ENCODE measurements at places on chromosomes 3 and 15.

- no peak for DNase-seq
These were observed 67.4 kb upstream of the OSBPL11 start for GRCh38 chr3:125662675-125663074.

GRCh38 chr3:72078676-72079368 is 293.9 kb upstream of the PROK2 start:
- DNase-seq, result no peak

- no peak for DNase-seq
These were observed 15.6 kb downstream of the NR1D2 start for GRCh38 chr3:23960649-23961048.

- DNase-seq, result no peak
These were observed 141.0 kb downstream of the LPP start for GRCh38 chr3:188294823-188295487.

- DNase-seq, result no peak
These were observed 173.1 kb downstream of the MFSD1 start for GRCh38 chr3:158974904-158975303.

DNA sequence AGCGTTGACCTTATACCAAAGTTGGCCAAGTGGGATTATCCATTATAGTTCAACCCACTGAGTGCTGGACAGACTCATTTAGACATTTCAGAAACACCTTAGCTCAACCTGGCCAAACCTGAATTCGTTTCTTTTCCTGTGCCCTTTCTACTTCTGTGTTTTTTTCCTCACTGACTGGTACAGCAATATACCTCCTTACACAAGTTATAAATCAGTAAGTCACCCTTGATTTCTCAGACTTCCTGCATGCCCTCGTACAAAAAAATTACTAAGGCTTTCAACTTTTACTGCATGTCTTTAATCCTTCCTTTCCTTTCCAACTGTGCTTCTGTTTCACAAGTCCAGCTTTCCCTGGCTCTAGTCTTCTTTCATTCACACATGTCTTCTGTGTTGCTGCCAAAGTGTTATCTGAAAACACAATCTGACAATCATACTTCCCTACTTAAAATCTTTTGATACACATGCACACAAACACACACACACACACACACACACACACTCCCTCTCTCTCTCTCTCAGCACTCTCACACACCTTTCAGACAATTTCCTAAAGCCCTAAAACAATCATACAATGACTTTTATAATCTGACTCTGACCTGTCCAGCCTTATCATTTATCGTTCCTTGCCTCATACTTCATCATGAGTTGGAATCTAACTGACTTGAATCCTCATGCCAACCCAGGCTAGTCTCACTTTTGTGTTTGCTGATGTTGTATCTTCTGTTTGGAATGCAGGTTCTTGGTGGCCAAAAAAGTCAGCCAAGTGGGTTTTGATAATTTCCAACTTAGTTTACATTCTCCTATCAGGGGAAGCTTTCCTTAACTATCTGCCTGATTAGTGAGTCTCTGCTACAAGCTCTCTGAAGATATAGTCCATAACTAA is 436.4 kb downstream of the NAALADL2 start:
- DNase-seq, result no peak

DNA sequence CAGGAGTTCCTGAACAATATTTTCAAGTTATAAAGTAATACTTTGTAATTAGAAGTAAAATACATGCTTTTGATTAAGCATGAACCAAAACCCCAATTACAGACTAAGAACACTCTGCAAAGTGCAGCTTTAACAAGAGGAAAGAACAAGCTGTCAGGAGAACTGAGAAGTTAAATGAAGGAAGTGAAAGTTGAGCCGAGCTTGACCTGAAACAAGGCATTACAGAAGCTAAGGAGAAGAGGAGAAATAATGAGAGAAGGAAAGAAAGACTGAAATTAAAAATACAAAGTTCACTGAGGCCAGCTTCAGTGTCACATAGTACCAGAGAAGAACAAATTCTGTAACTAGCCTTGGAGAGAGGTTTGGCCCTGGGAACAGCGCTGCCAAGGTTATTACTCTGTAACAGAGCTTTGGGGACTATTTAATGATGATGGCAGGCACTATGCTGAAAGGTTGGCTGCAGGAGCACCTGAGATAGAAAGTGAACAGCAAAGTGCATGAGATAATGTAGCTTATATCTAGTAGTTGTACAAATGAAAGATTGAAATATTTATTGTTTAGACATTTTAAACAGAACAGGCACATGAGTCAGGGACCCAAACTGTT is 241.9 kb upstream of the PEX5L start:
- no peak for DNase-seq

- DNase-seq, result no peak
These were observed 48.9 kb upstream of the POLG start for GRCh38 chr15:89383365-89384175.

GRCh38 chr3:197368330-197368729 is 69.9 kb upstream of the DLG1 start:
- DNase-seq, result no peak

- DNase-seq, result no peak
These were observed 37.6 kb downstream of the FAM3D start for GRCh38 chr3:58628823-58629562.

- no peak for DNase-seq
These were observed 810.3 kb downstream of the VGLL3 start for GRCh38 chr3:86180696-86181095.

DNA sequence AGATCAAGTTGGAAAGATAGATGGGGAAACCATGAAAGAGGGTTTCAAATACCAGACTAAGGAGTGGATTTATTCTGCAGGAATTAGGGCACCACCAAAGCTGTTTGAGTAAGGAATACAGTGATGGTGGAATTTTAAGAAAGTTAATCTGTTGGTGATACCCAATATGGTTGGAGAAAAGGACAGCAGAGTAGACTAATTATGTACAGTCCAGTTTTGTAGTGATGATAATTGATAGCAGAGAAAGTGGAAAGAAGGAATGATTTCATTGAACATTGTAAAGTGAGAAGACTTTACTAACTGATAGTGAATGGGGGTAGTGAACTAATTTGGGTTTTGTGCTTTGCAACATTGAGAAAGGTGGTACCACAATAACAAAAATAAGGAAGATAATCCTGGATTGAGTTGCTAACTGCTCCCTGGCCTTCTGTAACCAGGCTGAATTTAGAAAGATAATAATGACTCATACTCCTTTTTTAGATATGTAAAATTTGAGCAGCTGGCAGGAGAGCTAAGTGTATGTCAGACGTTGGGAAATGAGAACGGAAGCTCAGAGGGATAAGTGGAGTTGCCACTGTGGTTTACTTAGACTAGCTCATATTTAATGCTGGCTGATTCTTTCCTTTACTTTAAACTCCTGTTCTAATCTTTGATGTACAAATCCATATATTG is 16.9 kb downstream of the TCAIM start:
- DNase-seq, result no peak

DNA sequence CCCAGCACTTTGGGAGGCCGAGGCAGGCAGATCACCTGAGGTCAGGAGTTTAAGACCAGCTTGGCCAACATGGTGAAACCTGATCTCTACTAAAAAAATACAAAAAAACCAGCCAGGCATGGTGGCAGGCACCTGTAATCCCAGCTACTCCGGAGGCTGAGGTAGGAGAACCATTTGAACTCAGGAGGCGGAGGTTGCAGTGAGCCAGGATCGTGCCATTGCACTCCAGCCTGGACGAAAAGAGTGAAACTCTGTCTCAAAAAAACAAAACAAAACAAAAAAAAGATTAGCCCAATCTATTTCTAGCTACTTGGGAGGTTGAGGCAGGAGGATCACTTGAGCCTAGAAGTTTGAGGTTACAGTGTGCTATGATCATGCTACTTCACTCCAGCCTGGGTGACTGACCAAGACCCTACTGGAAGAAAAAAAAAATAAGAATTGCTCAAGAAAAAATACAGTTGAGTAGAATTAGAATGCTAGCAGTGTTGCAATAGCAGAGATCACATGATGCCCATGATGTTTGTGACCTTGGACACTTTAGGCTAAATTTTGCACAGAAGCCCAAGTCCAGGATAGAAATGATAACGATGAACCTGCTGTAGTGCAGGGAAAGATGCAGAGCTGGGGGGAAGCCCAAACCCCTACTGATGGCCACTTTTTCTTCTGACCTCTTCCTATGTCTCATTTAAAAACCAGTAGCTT is 162.2 kb downstream of the LPP start:
- DNase-seq, result no peak

DNA sequence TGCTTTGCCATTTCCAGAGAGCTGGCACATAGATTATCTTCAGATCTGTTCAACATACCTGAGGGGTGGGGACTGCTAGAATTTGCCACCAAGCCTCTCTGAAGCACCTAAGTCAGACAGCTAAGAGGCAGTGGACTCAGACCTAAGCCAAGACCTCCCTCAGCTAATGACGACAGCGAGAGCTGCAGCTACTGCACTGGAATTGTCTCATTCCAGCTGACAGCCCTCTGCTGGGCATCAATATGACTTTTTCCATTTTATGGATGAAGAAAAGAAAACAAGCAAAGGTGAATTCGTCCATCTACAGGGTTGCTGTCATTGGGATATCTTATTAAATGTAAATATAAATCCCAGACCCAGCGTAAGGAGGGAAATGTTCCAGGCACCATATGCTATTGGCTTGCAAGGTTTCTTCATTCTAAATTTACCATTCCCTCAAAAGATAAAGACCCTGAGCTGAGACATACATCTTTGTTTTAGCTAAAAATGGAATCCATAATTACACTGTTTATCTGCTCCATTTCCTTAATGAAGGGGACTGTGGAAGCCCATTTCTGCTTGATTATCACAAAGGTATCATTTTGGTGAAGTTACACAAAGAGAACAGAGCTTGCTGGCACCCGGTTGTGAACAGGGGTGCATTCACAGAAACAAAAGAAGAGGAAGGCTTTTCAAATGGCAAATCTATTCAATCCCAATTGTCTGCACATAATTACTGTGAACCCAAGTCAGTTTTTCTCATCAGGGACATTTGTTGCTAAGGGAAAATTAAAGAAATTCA is 85.5 kb upstream of the LRTM1 start:
- DNase-seq, result no peak

GRCh38 chr3:47579875-47580274 is 1.2 kb upstream of the CSPG5 start:
- no peak for DNase-seq

GRCh38 chr15:101148881-101149664 is 102.8 kb downstream of the CHSY1 start:
- DNase-seq, result no peak

- no peak for DNase-seq
These were observed 162.4 kb downstream of the GHSR start for GRCh38 chr3:172285844-172286243.

DNA sequence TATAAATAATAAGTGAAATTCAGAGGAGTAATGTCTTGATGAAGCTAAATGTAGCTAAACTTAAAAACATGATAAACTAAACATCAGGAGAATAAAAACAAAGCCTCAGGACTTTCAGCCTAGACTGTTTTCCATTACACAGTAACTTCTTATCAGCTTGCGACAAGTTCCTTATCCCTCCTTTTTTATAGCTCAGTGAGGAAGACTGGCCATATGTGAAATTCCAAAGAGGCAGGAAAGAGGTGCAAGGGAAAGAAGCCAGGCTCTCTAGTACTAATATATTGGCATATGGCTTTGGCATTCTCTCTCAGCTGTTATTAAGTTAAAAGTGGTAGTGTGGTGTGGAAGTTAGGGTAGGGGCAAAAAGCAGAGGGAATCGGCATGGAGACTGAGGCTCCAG is 4.4 kb downstream of the COX17 start:
- no peak for DNase-seq

GRCh38 chr3:160986069-160986468 is 119.1 kb downstream of the B3GALNT1 start:
- no peak for DNase-seq

GRCh38 chr15:44194323-44195150 is 534 bp downstream of the FRMD5 start:
- DNase-seq, result peak; percentile 61

DNA sequence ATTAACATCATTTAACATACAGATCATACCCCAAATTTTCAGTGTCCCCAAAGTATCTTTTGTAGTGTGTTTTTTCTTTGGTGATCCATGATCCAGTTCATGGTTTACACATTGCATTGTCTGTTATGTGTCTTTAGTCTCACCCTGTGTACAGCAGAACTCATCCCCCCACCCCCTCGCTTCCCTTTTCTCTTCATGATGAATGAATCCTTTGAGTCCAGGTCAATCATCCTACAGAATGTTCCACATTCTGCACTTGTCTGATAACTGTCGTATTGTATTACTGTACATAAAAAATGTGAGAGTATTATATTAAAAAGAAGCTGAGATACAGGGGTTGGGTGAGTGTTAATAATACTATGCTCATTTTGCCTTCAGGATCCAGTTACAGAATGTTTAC is 14.6 kb upstream of the NIT2 start:
- no peak for DNase-seq

DNA sequence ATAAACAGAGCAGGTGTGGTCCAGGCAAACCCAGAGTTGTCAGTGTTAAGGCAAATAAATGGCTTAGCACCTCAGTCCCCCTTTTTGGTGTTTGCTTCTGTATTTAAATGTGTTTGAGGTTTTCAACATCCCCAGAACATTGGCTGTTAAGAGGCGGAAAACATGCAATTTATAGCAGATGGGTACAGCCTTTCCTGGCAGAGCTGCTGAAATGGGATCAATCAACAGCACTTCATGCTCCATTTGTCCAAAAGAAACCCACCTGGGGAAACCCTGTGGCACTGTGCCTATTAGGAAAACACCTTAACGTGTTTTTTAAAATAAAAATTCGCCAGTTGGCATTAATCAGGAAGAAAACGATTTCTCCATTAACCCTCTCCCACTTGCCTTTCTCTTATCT is 135.4 kb downstream of the MCTP2 start:
- DNase-seq, result no peak

DNA sequence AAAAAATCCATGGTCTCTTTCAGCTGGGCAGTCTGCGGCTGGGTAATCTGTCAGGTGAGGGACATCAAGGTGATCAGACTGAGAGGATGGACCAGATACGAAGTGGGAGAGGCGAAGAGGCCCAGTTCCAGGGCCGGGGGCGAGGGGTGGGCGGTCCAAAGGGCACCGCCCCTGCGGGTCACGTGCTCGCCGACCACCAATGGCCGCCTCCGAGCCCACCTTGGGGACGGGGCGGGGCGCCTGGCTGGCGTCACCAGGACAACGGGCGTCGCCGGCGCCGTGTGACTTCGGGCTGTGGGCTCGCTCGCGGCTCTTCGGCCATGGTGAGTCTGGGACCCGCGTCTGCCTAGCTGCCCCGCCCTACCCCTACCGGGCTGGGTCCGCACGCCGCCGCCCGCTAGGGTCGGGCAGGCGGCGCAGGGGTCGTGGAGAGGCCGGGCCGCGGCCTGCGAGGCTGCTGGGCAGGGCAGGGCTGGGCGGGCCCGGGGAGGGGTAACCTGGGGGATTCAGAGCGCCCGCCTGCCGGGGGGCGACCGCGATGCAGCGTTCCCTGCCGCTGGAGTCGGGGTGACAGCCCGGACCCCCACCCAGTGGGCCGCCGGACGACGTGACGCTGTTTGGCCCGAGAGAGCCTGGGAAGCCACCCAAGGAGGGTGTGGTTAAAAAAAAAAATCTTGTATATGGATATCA is at the start of gene FBXL2:
FBXL2 (plus strand) TSS at position 250 of the 690 bp plus-strand sequence; CDS start at position 321, 71 bp downstream.
- peak; percentile 20 for DNase-seq

DNA sequence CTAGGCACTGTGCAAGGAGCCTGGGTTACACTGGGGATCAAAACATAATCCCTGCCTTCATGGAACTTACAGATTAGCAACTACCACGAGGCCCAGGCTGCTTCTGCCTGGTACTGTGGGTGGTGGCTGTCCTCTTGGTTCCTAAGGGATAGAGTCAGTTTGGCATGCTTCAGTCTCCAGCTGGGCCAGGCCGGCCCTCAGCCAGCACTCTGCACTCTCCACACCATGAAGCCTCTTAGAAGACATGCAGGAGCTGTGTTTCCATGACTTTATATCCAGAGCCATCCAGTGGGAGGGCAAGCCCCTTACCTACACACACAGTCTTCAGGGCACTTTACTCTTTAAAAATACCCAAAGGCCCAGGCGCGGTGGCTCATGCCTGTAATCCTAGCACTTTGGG is 54.4 kb downstream of the ATP1B3 start:
- DNase-seq, result no peak

Measured in activated T-cell treated with anti-CD3 and anti-CD28 coated beads, Interleukin-2, amount 50 U/mL, for 1 hour (primary cell).